ENCODE measurements at places on chromosomes 12 and 14.

GRCh38 chr12:45296046-45296586, 80.2 kb downstream of the ANO6 start:
- no peak for DNase-seq

DNA sequence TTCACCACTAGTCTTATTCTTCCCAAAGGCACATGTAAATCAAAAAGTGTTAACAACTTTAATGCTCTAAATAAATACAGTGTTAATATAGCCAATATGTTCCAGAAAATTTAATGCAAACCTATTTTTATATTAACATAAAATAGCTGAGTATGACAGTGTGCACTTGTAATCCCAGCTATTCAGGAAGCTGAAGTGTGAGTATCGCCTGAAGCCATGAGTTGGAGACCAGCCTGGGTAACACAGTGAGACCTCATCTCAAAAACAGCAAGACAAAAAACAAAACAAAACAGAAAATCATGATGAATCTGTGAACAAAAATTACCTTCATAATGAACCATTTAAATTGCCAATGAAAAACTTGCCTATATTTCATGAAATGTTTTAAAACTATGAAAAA, 798.9 kb downstream of the SLC6A15 start:
- DNase-seq: no peak

DNA sequence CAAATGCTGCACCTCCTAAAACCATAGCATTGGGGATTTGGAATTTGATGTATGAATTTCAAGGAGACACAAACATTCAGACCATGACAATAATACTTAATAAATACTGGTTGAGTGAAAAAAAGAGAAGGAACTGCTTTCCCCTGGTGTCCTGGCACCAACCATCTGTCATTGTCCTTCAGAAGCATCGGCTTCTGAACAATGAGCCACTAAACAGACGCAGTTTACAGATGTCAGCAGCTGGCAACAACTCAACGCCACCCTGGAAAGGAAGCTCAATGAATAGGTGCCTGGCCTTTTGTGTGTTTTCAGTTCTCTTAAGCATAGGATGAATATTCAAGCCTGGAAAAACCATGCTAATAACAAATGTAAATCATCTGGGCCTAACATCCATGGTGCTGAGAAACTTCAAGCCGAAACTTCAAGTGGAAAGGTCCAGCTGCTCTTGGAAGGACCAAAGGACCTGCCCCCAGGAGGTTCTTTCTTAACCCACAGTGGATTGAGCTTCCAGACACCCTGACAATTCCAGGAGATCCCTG, 101.3 kb downstream of the WIF1 start:
- DNase-seq: no peak

DNA sequence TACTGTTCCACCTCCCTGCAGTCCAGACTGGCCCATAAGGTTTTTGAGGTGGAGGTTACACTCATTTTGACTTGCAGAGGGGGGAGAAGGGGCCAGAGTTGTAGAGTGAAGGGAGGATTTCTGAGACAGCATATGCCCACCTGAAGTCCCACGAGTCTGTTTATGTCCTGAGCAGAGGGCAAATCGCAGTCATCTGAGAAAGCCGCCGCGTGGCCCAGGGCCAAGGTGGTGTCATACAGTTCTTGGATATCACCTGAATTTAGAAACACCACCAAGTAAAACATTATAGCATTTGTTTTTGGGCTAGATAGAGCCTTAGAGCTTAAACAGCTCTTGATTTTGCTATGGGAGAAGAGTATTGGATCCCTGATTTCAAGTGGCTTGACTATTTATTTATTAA, 30.9 kb downstream of the TDG start:
- DNase-seq: no peak

DNA sequence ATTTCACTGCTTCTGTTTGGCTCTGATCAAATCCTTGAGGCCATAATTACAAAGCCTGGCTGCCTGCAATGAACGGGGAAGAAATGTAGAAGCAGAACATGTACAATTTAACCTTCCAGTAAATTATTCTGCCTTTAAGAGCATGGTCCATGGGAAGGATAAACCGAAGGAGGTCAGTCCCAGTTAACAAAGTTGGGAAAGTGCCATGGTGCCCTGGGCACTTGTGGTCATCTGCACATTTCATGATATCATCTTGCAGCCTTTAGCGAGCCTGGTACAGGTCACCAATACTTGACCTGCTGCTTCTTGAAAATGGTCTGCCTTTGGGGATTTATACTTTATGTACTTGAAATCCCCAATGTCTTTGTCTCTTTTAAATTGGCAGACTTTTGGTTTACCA, 175.9 kb upstream of the KITLG start:
- DNase-seq: no peak

- no peak for DNase-seq
Observed at GRCh38 chr12:56775638-56776037, 12.5 kb downstream of the HSD17B6 start.

All from mesendoderm (in vitro differentiated cells).